ENCODE measurements at places on chromosomes 11 and 22.
A peak's percentile ranks its signal among the peaks of the same experiment; 100 is the strongest.

DNA sequence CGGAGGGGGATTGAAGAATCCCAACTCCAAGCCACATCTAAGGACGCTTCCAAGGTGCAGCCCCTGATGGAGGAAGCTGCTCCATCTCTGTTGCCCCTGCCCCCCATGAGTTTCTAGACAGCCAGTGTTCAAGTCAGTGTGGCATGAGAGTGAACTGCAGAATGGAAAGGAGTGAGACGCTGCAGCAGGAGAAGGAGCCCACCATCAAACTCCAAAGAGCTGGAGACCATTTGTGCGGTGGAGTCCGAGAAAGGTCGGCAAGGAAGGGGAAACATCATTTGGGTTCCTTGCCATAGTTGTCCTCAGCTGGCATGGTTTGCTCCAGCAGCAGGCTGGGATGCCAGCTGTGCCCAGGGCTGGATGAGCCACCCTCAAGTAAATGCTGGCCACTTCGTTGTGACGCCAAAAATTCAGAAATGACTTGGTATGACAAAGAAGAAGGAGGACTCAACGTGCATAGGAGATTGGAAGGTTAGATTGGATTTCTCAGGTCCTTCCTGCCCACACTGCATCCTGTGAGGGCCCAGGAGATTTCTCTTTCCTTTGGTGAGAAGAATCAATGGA lies 16.4 kb downstream of the APOL2 start:
- no peak for DNase-seq

DNA sequence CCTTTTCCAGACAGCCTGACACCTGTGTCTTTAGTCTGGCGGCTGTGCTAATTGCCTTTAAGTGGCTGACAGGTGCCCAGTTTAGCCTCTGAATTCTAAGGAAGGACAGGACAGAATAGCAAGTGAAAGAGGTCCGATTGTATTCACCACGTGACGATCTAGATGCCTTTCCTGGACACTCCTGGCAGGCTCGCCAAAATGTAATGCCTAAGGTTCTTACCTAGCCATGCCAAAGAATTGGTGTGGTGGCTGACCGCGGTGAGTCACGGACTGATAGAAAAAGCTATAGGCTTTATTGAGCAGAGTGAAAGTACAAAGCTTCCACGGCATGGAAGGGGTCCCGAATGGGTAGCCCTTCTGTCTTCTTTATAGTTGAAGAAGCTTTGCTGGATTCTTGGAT lies 26.7 kb downstream of the ANKRD42 start:
- no peak for DNase-seq

- DNase-seq, result no peak
Measured at GRCh38 chr11:3201677-3202181, 16.9 kb downstream of the MRGPRG start.

DNA sequence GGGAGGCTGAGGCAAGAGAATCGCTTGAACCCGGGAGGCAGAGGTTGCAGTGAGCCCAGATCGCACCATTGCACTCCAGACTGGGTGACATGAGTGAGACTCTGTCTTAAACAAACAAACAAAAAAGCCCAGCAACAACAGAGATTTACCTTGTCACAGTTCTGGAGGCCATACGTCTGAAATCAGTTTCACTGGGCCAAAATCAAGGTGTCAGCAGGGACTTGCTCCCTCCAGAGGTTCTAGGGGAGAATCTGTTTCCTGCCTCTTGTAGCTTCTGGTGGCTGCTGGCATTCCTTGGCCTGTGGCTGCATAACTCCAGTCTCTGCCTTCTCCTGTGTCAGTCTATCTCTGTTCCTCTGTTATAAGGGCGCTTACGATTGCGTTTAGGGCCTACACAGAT lies 1.5 kb downstream of the DDX10 start:
- DNase-seq, result no peak

- DNase-seq, result no peak
Measured at GRCh38 chr11:95346265-95346664, 115.3 kb upstream of the SESN3 start.

DNA sequence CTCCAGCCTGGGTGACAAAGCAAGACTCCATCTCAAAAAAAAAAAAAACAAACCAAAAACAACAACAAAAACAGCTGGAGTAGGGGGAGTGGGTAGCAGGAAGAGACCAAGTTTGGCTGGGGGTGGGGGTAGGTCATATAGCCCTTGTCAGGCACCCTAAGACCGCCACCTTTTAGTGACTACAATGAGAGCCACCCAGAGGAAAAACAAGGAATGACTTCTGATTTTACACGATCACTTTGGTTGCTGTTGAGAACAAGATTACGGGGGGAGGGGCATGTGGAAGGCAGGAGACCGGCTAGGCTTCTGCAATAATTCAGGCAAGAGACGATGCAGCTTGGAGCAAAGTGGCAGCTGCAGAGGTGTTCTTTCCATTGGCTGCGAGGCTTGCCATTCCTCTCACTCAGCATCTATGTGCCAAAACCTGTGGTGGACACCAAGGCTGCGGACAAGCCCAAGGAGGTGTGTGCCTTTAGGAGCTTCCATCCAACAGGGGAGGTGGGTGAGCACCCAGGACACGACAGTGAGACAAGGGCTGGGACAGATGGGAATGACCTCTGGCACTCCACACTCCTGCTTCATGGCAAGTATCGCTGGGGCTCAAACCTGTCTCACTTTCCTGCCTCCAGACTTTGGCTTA lies 1.7 kb downstream of the RPS19BP1 start:
- DNase-seq, result peak; percentile 42

DNA sequence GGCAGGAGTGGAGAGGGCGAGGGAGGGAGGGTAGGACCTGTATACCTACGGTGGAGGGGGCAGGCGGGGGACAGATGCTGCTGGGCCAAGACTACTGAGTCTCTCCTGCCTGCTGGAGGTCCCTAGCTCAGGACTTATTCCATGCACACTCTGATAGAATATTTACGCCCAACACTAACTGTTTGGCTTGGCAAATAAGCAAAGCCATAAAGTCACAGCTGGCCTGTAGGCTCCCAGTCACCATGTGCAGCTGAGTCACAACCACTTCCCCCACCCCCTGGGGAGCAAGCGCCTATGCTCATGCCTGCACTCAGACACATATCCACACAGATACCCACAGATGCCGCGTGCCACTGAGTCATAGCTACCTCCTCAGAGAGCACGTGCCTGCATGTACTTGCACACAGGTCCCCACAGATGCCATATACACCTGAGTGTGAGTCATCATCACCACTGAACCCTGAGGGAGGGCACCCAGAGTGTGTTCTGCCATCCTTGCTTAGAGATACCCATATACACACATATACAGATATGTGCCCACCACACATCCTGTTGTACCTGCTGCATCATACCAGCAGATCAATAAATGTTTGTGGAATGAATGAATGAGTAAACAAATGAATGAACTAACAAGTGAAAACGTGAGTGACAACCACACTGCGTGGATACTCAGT lies 95.8 kb downstream of the SWAP70 start:
- peak; percentile 97 for DNase-seq

DNA sequence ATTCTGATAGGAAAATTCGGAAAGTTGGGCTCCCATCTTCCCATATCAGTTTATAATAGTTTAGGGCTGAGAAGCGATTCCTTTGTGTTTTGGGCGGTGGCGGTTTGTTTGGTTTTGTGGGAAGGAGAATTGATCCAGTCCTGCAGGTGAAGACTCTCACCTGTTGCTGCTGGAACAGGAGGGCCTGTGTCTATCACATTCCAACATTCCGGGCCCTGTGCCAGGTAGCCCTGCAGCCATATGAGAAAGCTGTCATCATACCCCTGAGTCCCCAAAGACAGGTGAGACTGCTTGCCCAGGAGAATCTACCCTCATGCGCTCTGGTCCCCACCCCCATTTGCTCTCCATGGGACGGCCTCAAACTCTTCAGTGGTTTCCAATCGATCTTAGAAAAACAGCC lies 62.1 kb downstream of the TRAF6 start:
- DNase-seq, result no peak

GRCh38 chr11:127875131-127875530 lies 712.2 kb downstream of the ETS1 start:
- DNase-seq, result no peak

- no peak for DNase-seq
Measured at GRCh38 chr11:18794956-18795355, 3.4 kb upstream of the PTPN5 start.

- no peak for DNase-seq
Measured at GRCh38 chr11:7520981-7521487, 7.2 kb downstream of the PPFIBP2 start.

DNA sequence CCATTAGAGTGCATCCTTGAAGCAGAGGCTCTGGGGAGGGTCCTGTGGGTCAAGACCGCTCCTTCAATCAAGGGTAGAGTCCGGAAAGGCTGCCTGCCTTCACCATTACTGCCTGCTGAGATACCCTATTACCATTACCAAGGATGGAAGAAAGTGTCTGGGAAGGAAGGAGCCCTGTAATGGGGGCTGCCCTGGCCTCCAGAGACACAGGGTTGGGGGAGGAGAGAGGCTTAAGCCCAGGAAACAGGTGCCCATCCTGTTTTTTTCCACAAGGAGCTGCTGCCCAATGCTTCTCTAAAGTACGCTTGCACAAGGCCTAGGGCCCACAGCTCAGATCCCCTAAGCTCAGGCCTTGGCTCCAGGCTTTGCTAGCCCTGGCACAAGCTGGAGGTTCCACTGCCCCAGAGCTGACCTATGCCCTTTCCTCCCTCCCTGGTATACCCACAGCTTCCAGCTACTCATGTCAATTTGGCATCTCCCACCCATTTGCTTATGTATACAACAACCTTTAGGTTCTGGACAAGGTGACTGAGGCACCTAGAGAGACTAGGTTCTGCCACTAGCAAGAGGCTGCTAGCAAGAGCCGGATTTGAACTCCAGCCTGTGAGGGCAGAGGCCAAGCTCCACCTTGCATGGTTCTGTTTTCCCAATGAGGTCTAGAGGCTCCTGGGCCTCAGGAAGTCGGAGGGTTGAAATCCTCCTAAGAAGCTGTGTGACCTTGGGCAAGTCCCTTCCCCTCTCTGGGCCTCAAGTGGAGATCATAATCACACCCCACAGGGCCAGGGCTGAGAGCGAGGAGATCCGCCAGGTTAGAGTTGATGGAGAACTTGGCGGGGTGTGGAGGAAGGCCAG lies 1.5 kb upstream of the PLCB3 start:
- no peak for DNase-seq

- DNase-seq, result peak; percentile 89
Measured at GRCh38 chr22:20509344-20510047, 2.1 kb downstream of the MED15 start.

DNA sequence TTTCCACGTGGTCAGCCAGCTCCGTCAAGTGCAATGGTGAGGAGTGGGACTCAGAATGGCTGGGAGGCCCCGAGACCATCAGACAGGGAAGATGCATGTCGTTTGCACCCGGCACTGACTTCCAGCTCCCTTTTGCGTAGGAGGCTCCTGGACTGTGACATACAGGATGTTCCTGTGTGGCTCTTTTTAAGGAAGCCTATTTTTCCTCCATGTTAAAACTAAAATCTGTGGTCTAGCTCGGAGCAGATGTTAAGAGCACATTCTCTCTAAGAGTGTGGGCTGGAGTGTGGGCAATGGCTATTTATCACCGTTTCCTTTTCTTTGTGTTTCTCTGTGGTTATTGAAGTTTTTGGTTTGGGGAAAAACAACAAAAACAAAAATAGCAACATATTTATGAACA lies 40.9 kb upstream of the AMPD3 start:
- no peak for DNase-seq

- DNase-seq, result peak; percentile 39
Measured at GRCh38 chr22:37021710-37022482, 2.4 kb downstream of the MPST start.

DNA sequence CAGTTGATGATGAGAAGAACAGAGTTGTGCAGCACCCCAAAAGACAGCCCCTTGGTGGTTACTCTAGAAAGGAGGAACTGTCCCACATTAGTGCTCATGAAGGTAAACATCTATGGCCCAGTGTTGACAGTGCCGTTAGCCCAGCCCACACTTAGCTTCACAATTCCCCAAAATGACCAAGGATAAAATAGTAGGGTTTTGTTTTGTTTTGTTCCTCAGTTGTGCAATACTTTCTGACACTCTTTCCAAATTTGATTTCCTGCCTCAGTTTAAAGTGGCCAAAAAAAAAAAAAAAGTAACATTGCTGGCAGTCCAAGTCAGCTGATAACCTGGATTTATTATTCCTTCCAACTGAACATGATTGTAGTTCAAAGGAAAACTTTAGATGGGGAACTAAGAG lies 269.4 kb downstream of the TMEM135 start:
- no peak for DNase-seq

GRCh38 chr11:37352485-37352884 lies 754.4 kb upstream of the RAG2 start:
- DNase-seq, result no peak

GRCh38 chr11:76634886-76635285 lies 35.7 kb downstream of the LRRC32 start:
- no peak for DNase-seq

GRCh38 chr22:36223504-36223903 lies 15.8 kb downstream of the APOL2 start:
- DNase-seq, result no peak

GRCh38 chr11:60910281-60910687 lies 3.7 kb upstream of the TMEM109 start:
- no peak for DNase-seq

GRCh38 chr11:77193911-77194830 lies 66.1 kb downstream of the MYO7A start:
- no peak for DNase-seq

DNA sequence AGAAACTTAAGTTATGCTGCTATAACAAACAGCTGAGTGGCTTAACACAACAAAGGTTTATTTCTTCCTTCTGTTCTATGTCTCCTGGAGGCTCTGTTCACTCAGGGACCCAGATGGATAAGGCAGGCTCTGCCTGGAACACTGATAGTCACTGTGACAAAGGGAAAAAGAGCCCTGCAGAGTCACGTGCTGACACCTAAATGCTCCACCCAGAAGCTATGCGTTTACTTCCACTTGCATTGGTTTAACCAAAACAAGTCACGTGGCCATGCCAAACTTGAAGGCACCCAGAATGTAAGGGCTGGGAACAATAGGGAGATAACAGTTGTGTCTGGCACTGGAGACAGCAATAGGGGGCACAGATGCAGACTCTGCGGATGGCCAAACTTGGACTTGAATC lies 3.4 kb upstream of the MS4A15 start:
- DNase-seq, result no peak
